ENCODE measurements at places on chromosomes 11 and 22. TPM values are rescaled to one million over a fixed set of nuclear protein-coding genes. Genes with fewer than 3 reads are reported as not detected.
A peak's percentile ranks its signal among the peaks of the same experiment; 100 is the strongest.

GRCh38 chr11:120689596-120690275 is 178.2 kb downstream of the GRIK4 start:
- DNase-seq = no peak

Gene OR9Q2
- total RNA-seq = not detected

DNA sequence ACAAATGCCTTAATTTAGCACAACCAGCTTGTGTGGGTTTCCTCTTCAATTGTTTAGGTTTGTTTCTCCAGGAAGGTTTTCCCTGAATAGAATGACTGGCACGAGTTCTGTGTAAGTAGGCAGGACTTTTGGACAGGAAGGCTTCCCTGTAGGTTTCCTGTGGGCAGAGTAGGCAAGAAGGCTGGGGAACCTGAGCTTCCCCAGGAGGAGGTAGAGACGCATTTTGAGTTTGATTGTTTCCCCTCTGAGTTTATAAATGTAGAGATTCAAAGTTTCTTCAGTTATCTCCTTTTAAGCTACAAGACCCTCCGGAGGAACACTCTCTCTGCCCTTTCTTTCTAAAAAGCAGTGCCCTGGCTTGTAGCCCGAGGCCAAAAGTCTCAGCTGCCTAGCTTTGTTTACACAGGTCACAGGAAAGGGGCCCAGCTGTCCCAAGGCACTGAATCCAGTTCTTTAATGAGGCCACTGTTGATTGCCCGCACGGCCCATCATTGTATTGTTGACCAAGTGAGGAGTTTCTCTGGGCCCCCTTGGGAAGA is 66.6 kb upstream of the RDX start:
- peak; percentile 52 for DNase-seq

GRCh38 chr11:32830413-32830738 is 649 bp downstream of the PRRG4 start:
- peak; percentile 14 for DNase-seq

GRCh38 chr11:130798280-130798679 is 118.0 kb downstream of the SNX19 start:
- DNase-seq = no peak

- no peak for DNase-seq
Observed at GRCh38 chr11:128022007-128022368, 565.4 kb downstream of the ETS1 start.

- peak; percentile 97 for DNase-seq
Observed at GRCh38 chr11:118359295-118359958, at the start of gene UBE4A. UBE4A (plus strand) TSS chr11:118359600; CDS start chr11:118365081, 5,481 bp downstream.

Gene OR10D3
- total RNA-seq = not detected

DNA sequence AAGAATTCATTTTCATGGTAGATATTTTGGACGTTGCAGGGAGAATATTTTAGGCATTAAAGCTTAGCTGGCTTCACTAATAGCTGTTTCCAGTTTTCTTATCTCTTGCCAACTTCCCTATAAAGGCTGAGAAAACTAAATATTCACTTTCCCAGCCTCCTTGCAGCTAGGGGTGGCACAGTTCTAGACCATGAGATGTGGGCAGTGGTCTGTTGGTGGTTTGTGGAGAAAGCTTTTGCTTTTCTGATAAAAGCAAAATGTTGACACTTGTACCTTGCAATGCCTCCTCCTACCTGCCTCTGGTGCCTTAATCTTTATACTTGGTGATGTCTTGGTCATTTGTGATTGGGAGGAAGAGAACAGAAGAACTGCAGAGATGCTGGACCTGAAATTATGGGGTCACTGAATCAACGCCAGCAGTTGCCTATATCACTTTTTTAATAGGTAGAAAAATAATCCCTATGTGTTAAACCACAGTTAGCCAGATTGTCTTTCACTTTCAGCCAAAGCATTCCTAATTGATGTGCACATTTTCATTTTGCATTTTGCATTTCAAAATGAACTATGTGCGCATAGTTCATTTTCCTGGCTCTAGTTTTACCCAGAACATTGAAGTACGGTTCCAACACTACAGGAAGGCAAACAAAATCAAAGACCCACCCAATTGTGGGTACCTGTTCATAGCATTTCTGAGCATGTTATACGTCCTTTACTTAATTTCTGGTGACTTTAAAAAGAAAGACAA is 24.9 kb upstream of the ABTB2 start:
- no peak for DNase-seq

GRCh38 chr11:12508151-12508751 is 130.9 kb downstream of the PARVA start:
- DNase-seq = peak; percentile 96

DNA sequence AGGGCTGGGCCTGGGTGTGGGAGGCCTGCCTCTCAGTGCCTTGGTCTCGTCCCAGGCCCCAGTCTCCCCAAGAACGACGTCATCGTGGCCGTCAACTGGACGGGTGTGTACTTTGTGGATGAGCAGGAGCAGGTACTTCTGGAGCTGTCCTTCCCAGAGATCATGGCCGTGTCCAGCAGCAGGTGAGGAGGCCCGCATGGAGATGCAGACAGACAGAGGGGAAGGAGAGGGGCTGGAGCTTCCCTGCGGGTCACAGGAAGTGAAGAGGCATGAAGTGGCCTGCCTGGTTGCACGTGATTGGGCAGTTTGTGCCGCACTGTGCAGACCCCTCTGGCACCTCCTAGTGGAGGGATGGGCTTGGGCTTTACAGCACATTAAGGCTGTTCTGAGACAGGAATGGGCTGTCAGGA is 70.4 kb downstream of the MYO7A start:
- DNase-seq = no peak

Gene C11orf65
- total RNA-seq = 3.3 TPM

- DNase-seq = no peak
Observed at GRCh38 chr22:26276529-26277160, 107.4 kb downstream of the SEZ6L start.

Gene OR51E1
- total RNA-seq = 0.60 TPM

- DNase-seq = peak; percentile 23
Observed at GRCh38 chr11:123536690-123537437, 106.8 kb downstream of the GRAMD1B start.

Gene LRRC74B
- total RNA-seq = 9.0 TPM

Gene CAPN5
- 16.1 TPM for total RNA-seq

- peak; percentile 70 for DNase-seq
Observed at GRCh38 chr22:49827853-49828598, at the start of gene BRD1. BRD1 (minus strand) TSS chr22:49827873; CDS start chr22:49824317, 3,556 bp downstream.

Gene RBFOX2
- 63.3 TPM for total RNA-seq

DNA sequence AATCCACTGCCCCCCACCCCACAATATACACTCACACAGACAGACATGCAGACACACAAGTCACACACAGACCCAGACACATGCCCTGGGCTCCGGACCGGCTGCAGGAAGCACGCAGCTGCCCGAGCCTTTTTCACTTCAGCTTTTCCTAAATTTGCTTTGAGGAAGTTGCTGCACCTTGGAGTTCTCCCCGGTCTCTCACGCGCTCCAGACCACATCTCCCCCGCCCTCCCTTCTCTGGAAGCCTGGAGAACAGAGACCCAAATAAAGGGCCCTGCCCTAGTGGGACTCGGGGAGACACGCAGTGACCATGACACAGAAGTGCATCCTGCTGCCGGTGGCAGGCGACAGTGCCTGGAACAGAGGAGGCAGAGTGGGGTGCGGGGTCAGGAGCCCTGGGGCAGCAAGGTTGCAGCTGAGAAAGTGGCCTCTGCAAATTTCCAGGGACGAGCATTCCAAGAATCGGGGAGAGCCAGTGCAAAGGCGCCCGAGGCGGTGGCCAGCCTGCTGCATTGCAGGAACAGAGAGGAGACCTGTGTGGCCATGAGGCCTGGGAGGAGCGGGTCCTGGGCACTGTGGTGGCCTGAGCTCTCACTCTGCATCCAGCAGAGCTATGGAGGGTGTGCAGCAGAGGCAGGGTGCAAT is 19.1 kb downstream of the RPL3 start:
- no peak for DNase-seq

DNA sequence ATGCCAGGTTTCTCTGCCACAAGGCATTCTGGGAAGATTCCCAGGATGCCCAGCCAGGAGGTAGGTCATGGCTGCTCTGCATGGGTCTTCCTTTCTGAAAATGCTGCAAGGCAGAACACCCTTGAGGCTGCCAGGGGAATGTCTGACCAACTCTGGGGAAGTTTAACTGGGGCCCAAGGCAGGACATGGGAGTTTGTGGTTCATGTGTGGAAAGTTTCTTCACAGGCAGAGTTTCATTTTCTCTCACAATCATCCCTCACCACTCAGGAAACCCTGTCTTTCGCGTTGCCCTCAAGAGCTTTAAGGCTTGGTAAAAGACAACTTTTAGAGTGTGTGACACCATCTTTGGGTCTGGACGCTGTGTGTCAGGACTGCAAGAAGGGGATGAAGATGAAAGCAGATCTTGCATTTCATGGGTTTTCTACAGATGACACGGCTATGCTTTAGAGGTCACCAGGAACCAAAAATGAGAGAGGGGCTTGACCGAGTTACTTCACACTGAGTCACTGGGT is 133.5 kb downstream of the CD44 start:
- DNase-seq = no peak

Gene NEFH
- 0.61 TPM for total RNA-seq

- DNase-seq = no peak
Observed at GRCh38 chr22:19291218-19291579, 320 bp downstream of the CLTCL1 start.

DNA sequence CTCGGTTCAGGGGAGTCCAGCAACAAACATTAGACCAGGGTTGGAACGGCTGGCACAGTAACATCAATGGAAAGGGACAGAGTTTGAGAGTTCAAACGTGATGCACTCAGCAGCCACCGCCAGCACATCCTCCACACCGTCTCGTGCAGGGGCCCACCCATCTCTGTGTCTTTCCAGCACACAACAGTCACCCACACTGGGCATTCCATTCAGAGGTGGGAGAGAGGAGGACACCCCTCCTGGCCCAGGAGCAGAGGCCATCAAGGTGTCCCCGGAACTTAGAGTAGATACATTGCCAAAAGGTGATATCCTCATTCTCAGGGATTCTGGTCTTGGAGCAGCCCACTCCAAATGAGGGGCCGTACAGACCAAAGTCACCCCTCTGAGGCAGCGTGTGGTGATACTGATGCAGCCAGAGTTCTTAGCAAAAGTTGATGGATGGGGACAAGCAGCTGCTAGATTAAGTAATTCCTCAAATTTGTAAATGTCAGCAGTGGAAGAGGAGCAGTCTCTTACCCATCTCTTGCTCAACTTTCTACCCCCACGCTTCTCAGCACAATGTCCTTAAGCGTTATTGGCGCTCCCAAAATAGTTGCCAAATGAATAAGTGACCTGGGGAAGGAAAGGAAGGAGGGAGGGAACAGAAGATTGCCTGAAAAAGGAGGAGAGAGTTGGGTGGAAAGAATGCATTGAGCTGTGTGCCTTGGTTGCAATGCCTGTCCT is 5.5 kb downstream of the SNAP29 start:
- no peak for DNase-seq

Gene HTR3B
- total RNA-seq = not detected

Gene LGR4
- 5.1 TPM for total RNA-seq

Gene KRTAP5-9
- total RNA-seq = 0.52 TPM

DNA sequence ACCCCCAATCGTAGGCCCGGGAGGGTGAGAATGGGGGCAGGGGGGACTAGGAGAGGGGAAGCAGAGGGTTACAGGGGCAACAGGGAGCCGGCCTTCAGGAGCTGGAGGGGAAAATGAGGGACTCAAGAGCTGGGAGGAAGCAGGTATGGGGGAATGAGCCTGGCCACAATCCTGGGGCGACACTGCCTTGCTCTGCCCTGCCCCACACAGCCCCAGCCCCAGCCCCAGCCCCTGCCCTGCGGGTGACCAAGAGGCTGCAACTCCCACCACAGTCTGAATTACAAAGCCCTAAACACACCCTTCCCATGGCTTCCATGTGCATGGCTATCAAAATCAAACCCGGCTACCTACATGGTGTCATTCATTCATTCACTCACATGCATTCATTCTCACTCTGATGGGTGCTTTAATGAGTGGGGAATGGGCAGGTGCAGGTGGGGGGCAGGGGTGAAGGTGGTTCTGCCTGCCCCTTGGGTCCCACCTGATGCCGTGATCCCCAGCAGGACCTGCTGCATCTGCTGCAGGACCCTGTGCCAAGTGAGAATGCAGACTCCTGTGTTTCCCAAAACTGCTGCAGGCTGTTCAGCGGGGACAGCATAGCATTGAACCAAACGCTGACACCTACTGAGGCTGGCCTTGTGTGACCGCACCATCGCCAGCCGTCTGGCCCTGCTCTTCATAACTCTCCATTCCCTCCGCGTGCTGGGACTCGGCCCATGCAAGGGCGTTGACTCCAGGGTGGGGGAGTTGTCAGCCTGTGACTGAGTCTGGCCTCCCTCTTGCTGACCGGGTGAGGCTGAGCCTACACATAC is 9.5 kb upstream of the LINC01488 start:
- DNase-seq = no peak

Gene FAM180B
- total RNA-seq = 0.34 TPM

GRCh38 chr11:46694072-46694471 is 6.3 kb downstream of the ARHGAP1 start:
- DNase-seq = no peak

DNA sequence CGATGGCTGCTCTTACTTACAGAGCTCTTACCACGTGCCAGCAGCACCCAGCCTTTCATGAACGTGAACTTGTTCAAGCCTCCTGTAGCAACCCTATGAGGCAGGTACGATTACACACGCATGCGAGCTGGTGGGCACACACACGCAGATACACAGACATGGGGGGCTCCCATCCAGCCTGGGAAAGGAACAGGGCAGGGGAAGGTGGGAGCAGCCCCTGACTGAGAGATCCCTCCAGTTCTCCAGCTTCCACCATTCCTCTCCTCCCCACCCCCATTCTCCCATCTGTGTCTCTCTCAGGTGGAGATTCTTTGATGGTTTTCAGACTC is 37.6 kb upstream of the WNT11 start:
- DNase-seq = no peak

GRCh38 chr11:132439711-132440255 is 1069.4 kb downstream of the NTM start:
- no peak for DNase-seq

DNA sequence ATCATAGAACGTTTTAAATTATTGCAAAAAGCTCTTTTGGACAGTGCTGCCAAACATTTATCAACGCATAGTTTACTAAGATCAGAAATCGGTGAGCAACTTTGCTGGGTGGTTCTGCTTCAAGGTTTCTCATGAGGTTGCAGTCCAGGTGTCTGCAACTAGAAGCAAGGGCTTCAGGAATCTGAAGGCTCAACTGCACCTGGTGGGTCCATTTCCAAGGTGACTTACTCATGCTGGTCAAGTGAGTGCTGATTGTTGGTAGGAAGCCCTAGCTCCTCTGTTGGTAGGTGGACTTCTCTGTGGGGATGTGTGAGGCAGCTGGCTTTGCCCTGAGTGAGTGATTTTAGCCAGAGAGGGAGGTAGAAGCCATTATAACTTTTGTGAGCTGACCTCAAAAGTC is 22.5 kb downstream of the ARHGEF12 start:
- DNase-seq = no peak

Gene DNAJB7
- total RNA-seq = not detected

Gene TRPM5
- total RNA-seq = 0.20 TPM

- no peak for DNase-seq
Observed at GRCh38 chr11:134583397-134583990, 171.5 kb upstream of the B3GAT1 start.

Gene ARHGEF17
- 74.6 TPM for total RNA-seq

Gene GAS2
- 9.8 TPM for total RNA-seq

Gene NAALADL1
- 12.4 TPM for total RNA-seq

- no peak for DNase-seq
Observed at GRCh38 chr22:21819183-21819770, 48.2 kb downstream of the MAPK1 start.

Data from lung (tissue), 17 donors.